ENCODE measurements at places on chromosomes 6 and 20.

GRCh38 chr6:44569931-44570385 is 182.5 kb downstream of the CDC5L start:
- no peak for DNase-seq

GRCh38 chr6:37624606-37625574 is 72.8 kb downstream of the MDGA1 start:
- DNase-seq = no peak

- DNase-seq = no peak
These were observed 12.0 kb upstream of the PTPN1 start for GRCh38 chr20:50498071-50498776.

GRCh38 chr20:32960849-32961731 is 43.1 kb downstream of the SUN5 start:
- no peak for DNase-seq

- no peak for DNase-seq
These were observed 13.7 kb downstream of the PIGT start for GRCh38 chr20:45429618-45430017.

DNA sequence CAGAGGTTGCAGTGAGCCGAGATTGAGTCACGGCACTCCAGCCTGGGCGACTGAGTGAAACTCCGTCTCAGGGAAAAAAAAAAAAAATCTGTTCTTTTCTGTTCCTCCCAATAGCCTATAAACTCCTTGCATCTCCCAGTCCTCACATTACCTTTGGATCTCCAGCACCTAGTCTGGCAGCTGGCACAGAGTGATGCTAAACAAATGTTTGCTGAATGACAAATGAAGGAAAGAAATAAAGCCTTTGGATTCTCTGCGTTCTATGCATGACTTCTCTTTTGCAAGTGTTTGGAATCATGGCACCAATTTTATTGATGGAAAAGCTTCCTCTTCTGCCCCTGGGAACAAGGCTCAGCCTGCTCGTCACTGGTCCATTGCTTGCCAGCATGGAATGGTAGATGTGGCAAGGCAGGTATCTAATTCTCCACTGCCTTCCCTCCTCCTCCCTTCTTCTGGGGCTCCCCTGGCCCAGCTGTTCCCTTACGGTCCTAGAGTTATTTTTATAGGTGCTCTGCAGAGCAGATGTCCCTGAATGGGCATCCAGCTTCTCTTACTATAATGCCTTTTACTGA is 53.6 kb upstream of the FYN start:
- DNase-seq = no peak

All from activated CD8-positive, alpha-beta memory T cell treated with anti-CD3 and anti-CD28 coated beads for 1 hour (primary cell).